ENCODE measurements at places on chromosomes 1 and 21. TPM values are rescaled to one million over a fixed set of nuclear protein-coding genes. Genes with fewer than 3 reads are reported as not detected.
A peak's percentile ranks its signal among the peaks of the same experiment; 100 is the strongest.

GRCh38 chr1:30123896-30124295 lies 599.5 kb downstream of the MATN1 start:
- no peak overlapping the region for H3K4me3 ChIP-seq
- H3K36me3 ChIP-seq: no peaks in the 10 kb centered on the region
- no peak for DNase-seq
- H3K27ac ChIP-seq: no peak overlapping the region

DNA sequence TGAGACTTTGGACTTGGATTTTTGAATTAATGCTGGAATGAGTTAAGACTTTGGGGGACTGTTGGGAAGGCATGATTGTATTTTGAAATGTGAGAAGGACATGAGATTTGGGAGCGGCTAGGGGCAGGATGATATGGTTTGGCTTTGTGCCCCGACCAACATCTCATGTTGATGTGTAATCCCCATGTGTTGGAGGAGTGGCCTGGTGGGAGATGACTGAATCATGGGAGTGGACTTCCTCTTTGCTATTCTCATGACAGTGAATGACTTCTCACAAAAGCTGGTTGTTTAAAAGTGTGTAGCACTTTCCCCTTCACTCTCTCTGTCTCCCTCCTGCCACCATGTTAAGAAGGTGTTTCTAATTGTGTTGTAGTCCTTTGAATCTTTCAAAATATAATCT lies 9.3 kb upstream of the PHGDH start:
- no peaks in the 10 kb centered on the region for H3K4me1 ChIP-seq
- DNase-seq: no peak
- no peak overlapping the region for H3K27ac ChIP-seq
- H3K4me3 ChIP-seq: no peak overlapping the region
- peaks cover 50% of the 10 kb centered on the region for H3K27me3 ChIP-seq

DNA sequence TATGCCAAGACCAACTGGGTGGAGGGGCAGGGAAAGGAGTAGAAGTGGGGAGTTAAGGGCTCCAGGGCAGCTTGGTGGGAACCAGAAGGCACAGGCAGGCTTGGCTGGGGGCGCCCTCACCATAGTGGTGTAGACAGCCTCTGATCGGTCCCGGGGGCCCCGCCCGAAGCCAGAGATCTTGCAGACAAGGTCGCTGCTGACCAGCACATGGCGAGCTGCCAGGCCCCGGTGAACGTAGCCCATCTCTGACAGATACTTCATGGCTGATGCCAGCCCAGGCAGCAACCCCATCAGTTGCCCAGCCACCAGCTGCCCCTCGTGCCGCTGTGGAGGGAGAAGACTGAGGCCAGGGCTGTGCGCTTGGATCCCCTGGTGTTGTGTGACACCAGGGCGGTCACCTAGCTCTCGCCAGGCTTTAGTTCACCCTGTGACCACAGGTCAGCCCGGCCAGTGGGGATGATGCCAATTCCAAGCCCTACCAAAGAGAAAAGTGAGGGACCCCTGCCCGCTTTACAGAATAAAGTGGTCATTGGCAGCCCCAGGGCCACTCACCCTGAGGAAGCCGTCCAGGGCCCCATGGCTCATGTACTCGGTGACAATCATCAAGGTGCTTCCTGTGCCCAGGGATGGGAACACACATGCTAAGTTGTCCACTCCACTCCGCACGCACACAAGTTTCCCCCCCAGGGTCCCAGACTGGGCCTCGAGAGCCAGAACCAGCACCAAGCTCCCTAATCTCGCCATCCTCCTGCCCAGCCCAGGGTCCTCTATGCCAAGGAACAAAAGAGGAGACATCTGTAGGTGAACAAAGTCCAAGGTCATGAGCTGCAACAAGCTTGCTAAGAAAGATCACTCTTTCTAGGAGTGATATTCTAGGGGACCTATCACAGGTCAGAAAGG lies 28.2 kb downstream of the CDCA8 start:
- no peak overlapping the region for H3K4me3 ChIP-seq
- peaks cover 5% of the 10 kb centered on the region for H3K27me3 ChIP-seq
- DNase-seq: no peak

GRCh38 chr1:192905049-192905448 lies 96.2 kb downstream of the RGS2 start:
- H3K27me3 ChIP-seq: peaks cover 2% of the 10 kb centered on the region
- DNase-seq: no peak
- peaks cover 16% of the 10 kb centered on the region for H3K4me1 ChIP-seq
- no peak overlapping the region for H3K4me3 ChIP-seq

- H3K36me3 ChIP-seq: peaks cover 5% of the 10 kb centered on the region
- no peaks in the 10 kb centered on the region for H3K27me3 ChIP-seq
- peak; percentile 73 for DNase-seq
- H3K4me1 ChIP-seq: peaks cover 18% of the 10 kb centered on the region
These were observed 18.8 kb downstream of the INKA2 start for GRCh38 chr1:111720274-111720976.

DNA sequence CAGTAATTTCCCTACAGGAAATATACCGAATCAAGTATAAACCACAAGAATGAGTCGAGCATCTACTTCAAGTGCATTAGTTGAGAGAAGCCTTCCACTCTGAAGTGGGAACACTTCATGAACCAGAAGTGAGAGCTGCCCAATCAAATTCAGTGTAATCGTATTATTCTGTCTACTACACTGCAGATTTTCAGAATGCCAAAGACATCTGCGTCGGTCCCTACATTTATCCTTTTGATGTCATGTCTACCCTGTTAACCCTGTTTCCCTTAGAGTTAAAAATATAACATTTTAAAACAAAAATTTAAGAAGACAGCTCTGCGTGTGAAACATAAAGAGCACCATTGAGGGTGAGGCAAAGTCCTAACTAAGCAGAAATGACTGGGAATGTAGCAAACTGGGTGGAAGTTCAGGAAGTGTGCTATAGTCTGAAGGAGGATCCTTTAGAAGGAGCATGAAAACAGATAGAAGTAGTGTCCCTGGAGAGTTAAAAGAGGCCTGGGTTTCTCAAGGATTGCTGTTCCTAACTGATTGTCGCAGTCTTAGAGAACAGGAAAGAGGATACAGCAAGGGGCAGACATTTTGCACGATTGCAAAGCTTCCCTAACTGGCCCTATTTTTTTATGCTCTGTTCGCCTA lies 291.2 kb downstream of the PTPRC start:
- H3K36me3 ChIP-seq: peaks cover 15% of the 10 kb centered on the region
- peak overlapping the region; percentile 70 for H3K4me3 ChIP-seq
- H3K27ac ChIP-seq: peak overlapping the region; percentile 91

GRCh38 chr1:81998165-81998564 lies 197.4 kb downstream of the ADGRL2 start:
- DNase-seq: no peak
- H3K4me1 ChIP-seq: peaks cover 14% of the 10 kb centered on the region
- H3K36me3 ChIP-seq: peaks cover 4% of the 10 kb centered on the region
- H3K4me3 ChIP-seq: no peak overlapping the region

The LCE2A gene
- total RNA-seq: not detected

The F3 gene
- 11.2 TPM for total RNA-seq

Measured in osteocyte (in vitro differentiated cells).